ENCODE measurements at places on chromosomes 3 and 15.

DNA sequence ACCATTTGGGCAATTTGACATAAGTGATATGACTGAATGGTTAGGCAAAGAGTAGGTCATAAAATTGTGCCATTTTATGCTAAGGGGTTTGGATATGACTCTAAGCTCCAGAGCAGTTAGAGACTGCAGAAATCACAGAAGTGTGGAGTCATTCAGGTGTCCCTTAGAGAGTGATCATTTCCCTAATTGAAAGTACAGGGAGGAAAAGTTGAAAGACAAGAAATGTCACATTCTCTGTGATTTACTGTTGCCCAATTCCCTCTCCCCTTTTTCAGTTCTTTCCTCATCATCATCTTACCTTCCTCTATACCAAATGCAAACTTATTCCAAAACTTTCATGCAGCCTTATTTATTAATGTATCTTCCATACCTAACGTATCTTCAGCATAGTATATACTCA is 2.7 kb upstream of the GOLGB1 start:
- no peak for DNase-seq

DNA sequence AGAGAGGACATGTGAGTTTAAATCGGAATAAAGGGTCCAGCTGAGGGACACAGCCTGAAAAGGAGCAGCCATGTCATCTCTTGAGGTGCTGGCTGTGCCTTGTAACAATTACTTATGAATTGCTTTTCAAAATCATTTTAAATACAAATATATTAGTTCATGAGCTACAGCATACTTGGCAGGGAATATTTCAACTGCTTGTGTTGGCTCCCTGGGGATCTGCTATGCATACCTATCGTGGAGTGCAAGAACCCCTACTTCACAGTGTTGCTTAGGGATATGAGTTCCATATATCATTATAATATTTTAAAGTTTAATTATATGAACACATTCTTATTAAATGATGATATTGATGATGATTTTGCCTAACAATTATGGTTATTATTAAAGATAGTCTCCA is 19.1 kb upstream of the P2RY14 start:
- no peak for DNase-seq

DNA sequence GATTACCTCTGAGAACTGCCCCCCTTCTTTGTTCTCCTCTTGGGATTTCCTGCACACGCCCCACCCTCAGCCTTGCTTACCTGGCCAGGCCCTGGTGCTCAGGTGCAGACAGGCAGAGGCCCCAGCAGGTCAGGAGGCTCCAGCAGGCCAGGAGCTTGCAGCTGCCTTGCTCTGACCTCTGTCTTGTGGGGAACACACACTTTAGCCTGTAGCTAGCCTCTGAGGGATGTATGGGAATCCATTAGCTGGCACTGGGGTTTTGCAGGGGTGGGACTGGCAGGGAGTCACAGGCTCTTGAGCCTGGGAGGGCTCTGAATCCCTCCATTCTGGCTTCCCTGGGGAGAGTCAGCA is 2.7 kb downstream of the SMAD6 start:
- no peak for DNase-seq

GRCh38 chr15:101296418-101297405 is 1.7 kb upstream of the SNRPA1 start:
- DNase-seq, result no peak

GRCh38 chr3:102123590-102124190 is 274.4 kb downstream of the NFKBIZ start:
- DNase-seq, result no peak

- no peak for DNase-seq
Observed at GRCh38 chr15:78070049-78070700, 7.3 kb downstream of the TBC1D2B start.

GRCh38 chr3:24440760-24441464 is 53.7 kb downstream of the THRB start:
- no peak for DNase-seq

- no peak for DNase-seq
Observed at GRCh38 chr3:124156866-124157712, 165.2 kb upstream of the ROPN1 start.

GRCh38 chr3:8853081-8853480 is 83.7 kb upstream of the OXTR start:
- no peak for DNase-seq

- DNase-seq, result no peak
Observed at GRCh38 chr15:70525551-70525950, 237.8 kb downstream of the UACA start.

- no peak for DNase-seq
Observed at GRCh38 chr3:133833880-133834620, 28.4 kb downstream of the SRPRB start.

GRCh38 chr3:59677747-59678702 is 628.2 kb upstream of the CFAP20DC start:
- DNase-seq, result no peak

DNA sequence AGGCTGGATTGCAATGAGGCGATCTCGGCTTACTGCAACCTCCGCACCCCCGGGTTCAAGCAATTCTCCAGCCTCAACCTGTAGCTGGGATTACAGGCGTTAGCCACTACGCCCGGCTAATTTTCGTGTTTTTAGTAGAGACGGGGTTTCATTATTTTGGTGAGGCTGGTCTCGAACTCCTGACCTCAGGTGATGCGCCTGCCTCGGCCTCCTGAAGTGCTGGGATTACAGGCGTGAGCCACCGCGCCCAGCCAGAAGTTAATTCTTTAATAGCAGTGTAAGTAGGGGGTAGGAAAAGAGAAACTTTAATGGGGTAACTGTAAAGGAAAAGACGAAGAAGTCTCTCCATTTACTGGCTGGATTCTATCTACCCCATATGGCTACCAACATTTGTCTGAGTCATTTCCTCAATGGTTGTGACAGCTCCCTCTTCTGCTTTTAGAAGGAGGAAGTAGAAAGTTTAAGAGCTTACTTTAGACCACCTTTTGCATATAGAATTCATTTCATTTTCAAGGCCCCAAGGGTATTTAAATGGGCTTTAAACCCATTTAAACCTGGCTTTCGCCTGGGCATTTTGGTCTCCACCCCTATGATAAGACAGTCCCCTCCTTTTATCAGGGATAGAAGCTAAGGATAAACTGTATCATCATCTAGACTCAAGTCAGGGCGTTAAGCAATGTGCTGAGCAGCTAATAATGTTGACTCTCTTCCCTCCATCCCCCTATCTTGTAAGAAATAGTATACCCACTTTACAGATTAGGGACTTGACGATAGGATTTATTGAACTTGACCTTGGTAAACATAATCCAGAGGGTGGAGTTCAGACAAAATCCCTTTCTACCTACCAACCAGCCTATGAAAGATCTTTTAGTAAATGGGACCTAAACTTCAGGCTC is 1.1 kb upstream of the CDV3 start:
- DNase-seq, result no peak

GRCh38 chr3:172516318-172517214 is 6.7 kb downstream of the TNFSF10 start:
- DNase-seq, result no peak

DNA sequence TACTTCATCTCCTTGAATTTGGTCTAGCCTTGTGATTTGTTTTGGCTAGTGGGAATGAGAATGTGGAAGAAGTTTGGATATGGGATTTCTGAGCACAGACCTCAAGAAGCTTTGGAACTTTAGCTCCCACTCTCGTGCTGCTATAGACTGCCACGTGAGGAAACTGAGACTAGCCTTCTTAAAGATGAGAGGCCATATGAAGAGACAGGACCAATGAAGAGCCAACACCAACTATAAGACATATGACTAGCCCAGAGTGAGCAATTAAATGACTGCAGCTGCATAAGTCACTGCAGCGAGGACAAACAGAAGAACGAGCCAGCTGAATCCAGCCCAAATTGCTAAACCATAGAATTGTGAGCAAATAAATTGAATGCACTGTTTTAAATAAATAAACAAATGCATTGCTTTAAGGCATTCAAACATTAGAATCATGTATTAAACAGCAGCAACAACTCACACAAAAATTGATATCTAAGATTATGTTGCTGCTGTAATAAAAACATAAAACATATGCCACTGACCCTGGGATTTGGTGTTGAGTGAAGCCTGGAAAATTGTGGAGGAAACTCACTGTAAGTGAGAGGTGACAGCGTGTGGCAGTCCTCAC is 15.7 kb upstream of the CNTN4 start:
- DNase-seq, result no peak

GRCh38 chr15:49314716-49315115 is 108.3 kb upstream of the FGF7 start:
- DNase-seq, result no peak

DNA sequence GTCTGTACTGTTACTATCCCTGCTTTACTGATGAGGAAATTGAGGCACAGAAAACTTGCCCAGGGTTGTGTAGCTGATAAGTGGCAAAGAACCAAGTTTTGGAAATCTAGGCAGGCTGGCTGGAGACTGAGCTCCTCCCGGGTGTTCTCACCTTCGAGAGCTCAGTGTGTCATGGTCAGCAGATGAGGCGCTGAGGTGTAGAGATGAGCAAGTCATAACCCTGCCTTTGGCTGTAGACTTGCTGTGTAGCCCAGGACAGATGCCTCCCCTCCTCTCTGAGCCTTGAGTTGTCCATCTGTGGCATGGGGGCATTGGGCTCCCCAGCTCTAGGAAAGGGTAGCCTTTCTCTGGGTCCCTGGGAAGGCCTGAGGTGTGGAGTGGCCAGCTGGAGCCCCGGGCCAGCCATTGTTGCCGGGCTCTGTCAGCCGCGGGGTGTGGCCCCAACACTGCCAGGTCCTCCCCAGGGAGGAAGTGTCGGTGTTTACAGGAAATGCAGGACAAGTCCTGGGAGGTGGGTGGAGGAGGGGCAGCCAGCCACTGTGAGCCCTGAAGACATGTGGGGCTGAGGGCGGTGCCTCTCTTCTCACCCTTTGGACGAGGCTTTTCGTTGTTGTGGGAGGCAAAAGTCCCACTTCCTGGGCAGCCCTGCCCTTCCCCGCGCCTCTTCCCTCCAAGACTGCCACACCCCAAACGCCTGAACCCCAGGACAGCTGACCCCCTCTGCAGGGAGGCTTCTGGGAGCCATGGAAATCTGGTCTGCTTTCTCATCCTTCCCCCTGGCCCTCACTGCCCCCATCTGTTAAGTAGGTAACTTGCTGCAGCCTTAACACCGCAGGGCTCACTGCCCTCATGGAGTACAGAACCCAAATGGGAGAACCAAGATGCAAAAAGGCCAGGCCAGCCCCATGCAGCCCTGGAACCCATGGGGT is 29.1 kb downstream of the FGD5 start:
- no peak for DNase-seq

DNA sequence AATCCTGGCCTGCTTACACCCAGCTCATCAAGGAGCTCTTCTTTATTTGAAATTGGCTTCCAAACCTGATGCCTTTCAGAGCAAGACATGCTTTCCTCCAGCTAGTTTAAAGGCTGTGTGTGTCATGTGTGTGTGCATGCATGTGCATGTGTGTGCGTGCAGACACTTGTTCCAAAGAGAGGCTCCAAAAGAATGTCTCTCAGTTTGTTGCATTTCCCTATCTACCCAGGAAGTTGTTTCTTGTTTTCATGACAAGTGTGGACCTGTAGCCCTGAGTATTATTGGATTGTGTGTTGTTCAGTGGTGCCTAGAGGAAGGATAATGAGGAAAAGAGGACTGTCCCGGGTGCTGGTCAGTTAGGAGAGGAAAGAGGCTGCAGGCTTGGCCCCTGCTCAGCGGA is 240.0 kb downstream of the THSD4 start:
- no peak for DNase-seq

- no peak for DNase-seq
Observed at GRCh38 chr15:52233405-52233804, 42.2 kb upstream of the GNB5 start.
